AG04450 (cell line): ENCODE measurements at places on chromosomes 4 and X.

GRCh38 chr4:101475246-101475645 lies 127.9 kb upstream of the PPP3CA start:
- DNase-seq = no peak

DNA sequence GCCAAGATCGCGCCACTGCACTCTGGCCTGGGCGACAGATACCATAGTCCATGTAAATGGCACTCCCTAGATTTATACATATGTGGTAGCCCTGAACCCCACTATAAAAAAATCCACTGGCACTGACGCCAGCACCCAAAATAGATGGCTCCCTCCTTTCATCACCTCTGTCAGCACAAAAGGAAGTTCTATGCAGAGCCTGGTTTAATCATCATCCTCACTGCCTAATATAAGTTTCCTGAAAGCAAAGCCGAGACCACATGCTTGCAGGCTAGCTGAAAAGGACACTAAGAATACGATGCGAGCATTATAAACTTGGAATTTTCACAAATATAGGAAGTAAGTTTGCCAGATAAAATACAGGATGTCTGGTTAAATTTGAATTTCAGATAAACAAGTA lies 27.5 kb upstream of the DOCK11 start:
- DNase-seq = no peak

DNA sequence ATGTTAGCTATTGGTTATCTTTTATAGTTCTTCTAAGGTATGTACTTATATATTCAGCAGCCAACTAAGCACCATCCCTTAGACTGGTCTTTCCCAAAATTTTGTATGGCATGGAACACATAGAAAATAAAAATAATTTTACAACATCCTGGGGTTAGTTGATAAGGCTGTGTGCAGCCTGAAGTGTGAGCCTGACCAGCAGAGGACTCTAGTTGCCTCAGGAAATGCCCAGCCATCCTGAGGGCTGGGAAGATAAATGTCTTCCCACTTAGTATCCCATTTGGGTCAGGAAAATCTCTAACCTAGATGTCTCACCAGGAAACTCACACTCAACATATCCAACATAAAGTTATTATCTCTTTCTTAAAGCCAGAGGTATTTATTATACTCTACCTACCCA lies 251.4 kb upstream of the POF1B start:
- no peak for DNase-seq

DNA sequence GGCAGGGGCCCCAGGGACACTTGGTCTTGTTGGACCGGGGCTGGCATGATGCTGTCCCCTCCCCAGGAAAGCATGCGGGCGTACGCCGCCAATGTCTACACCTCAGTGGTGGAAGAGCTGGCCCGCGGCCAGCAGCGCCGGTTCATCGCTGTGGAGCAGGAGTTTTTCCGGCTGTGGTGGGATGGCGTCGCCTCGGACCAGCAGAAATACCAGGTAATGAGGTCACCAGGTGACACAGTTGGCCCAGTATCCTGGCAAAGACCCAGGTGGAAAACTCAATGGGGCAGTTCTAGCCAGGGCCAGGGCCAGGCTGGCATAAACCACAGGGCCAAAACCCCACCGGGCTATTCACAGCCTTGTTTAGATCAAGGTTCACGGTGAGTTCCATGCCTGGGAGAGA lies 1.5 kb downstream of the MAN2B2 start:
- no peak for DNase-seq

- peak; percentile 66 for DNase-seq
These were observed 378.4 kb downstream of the ANKRD50 start for GRCh38 chr4:124334119-124334518.

- no peak for DNase-seq
These were observed 104.8 kb downstream of the PHKA2 start for GRCh38 chrX:18879144-18879543.

GRCh38 chrX:8075636-8076035 lies 95.4 kb downstream of the VCX2 start:
- DNase-seq = no peak

- DNase-seq = peak; percentile 88
These were observed 143.1 kb downstream of the ARSF start for GRCh38 chrX:3184176-3184930.

- no peak for DNase-seq
These were observed 154.4 kb downstream of the PTTG2 start for GRCh38 chr4:38114386-38115150.

DNA sequence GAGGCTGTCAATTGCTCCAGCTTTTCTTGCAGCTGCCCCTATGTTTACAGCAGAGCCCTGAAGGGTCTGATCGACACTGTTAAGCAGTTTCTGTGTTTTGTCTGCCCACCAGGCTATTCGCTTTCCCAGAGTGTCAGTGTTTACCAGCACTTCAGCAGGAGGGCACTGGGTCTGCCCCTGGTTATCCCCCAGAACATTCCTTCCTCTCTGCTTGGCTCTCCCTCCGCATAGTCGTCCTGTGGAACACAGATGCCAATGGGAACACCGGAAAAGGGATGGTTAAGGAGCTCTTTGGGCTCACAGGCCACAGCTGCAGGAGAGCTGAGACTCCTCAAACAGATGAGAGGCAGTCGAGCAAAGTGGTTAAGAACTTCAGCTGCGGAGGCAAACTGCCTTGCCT lies 71.3 kb upstream of the FBXW7 start:
- DNase-seq = no peak

GRCh38 chr4:118774321-118774720 lies 61.6 kb downstream of the SEC24D start:
- no peak for DNase-seq

DNA sequence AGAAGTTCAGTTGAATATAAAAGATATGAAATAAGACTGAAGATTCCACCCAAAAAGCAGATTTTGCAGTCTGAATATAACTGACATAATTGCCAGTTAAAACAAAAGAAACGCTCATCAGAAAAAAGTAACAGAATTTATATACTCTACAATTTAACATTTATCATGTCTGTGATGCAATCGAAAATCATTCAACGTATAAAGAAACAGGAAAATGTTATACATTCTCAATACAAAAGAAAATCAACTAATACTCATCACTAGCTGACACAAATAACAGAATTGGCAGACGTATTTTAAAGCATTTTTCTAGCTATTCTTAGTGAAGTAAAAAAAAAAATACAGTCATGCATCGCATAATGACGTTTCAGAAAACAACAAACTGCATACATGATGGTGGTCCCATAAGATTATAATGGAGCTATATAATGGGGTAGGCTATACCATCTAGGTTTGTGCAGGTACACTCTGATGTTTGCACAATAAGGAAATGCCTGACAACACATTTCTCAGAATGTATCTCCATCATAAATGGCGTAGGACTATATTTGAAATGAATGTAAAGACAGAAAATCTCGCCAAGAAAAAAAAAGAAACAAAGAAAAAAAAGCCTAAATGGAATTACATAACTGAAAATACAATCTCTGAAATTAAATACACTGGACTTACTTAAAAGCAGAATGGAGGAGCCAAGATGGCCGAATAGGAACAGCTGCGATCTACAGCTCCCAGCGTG lies 34.3 kb downstream of the OR13H1 start:
- DNase-seq = no peak

- DNase-seq = no peak
These were observed 237.3 kb upstream of the TET2 start for GRCh38 chr4:104909376-104909775.

DNA sequence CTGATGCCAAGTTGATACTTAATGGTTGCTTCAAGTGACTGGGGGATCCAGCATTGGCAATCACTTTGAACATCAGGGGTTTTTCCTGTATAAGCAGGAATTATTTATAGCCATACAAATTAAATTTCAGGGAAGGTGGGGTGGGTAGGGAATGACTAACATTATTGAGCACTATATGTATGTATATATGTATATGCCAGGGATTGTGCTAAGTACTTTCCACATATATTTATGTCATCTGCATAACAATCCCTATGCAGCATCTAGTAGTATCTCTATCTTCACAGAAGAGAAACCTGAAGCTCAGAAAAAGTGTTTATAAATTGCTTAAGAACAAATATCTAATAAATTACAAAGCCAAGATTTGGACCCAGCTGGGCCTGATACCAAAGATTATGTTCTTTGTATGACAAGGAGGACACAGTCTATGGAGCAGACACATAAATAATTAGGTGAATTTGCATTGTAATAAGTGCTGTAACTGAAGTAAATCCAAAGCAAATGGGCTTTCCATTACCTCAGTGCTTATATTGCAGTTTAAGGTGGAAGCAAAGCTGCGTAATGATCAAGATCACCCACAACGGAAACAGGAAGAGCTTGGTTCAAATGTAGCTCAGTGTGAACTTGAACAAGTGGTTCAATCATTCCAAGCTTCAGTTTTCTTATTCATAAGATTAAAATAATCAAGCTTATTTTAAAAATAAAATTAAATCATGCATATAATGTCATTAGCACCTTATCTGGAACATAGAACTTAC lies 18.9 kb upstream of the RASGEF1B start:
- DNase-seq = no peak

GRCh38 chr4:84220990-84221389 lies 278.1 kb downstream of the NKX6-1 start:
- DNase-seq = no peak

DNA sequence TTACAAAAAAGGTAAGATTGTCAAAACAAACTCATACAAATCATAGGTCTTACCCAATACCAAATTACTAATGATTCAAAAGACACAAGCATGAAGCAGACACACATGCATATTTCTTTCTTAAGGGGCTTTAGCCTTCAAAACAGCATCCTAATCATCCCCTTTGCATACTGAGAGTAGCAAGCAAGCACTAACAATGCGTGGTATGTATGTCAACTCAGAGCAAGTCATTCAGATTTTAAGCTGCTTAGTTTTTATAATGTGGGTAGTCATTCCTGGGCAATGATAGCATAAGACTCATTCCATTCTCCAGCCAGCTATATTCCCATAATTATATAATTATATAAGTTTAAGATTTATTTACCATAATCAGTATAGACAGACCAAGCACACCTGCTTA lies 219.6 kb downstream of the DKK2 start:
- no peak for DNase-seq

GRCh38 chr4:40934676-40935075 lies 184.9 kb downstream of the NSUN7 start:
- DNase-seq = no peak

GRCh38 chr4:38920677-38921076 lies 53.1 kb downstream of the FAM114A1 start:
- no peak for DNase-seq

- DNase-seq = no peak
These were observed 11.6 kb upstream of the ING2 start for GRCh38 chr4:183493246-183493645.

DNA sequence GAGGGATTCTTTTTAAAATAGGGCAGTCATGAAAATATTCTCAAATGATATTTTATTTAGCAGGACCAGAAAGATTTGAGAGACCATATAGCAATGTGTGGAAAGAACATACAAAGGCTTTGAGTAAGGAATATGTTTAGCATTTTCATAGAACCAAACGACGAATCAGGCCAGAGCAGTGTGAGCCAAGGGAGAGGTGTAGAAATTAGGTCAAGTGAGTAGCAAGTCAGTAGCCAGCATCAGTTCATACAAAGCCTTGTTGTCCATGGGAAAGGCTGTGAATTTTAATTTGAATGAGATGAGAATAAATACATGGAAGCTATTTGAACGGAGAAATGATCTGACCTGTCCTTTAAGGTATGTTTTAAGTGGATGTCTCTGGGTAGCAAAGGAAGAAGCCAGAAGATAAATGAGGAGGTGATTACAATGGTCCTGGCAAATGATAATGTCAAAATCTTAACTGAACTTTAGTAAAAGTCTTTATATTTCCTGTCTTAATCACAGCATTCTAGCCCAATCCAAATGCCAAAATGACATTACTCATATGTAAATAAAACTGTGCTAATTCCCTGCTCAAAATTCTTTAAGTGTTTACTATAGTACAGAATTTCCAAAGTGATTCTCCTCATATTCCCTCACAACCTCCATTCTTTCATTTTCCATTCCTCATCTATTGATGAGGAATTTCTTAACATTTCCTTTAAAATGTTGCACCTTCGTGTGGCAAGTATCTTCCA lies 155.7 kb upstream of the SLIT2 start:
- no peak for DNase-seq
